Aorta (tissue), 5 donors: ENCODE measurements at places on chromosomes 1 and 21. TPM values are rescaled to one million over a fixed set of nuclear protein-coding genes. Genes with fewer than 3 reads are reported as not detected.
A peak's percentile ranks its signal among the peaks of the same experiment; 100 is the strongest.

The INAVA gene
- total RNA-seq: 0.45 TPM

The PLA2G5 gene
- total RNA-seq: 6.8 TPM

GRCh38 chr1:161199506-161200139 lies 769 bp upstream of the ADAMTS4 start:
- DNase-seq: peak; percentile 76

The PLA2G2F gene
- not detected for total RNA-seq

DNA sequence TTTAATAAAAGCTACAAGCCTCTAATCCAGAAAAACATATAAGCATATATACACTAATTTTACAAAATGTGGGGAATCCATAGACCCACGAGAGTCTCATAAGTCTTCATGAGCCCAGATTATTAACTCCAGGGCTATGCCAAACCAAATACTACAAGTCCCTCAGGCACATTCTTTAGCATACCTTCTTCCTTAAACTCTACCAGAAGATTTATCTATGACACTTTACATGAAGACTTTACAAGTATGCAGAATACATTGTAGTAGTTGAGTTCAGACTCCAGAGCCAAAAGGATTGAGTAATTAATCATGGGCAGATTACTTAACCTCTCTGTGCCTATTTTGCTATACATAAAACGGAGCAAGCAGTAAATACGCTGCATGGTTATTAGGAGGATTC lies 793.7 kb upstream of the ADGRL2 start:
- DNase-seq: no peak

GRCh38 chr1:9300573-9300972 lies 7.9 kb downstream of the SPSB1 start:
- DNase-seq: no peak

- DNase-seq: no peak
These were observed 24.0 kb upstream of the CDC7 start for GRCh38 chr1:91476533-91477217.

DNA sequence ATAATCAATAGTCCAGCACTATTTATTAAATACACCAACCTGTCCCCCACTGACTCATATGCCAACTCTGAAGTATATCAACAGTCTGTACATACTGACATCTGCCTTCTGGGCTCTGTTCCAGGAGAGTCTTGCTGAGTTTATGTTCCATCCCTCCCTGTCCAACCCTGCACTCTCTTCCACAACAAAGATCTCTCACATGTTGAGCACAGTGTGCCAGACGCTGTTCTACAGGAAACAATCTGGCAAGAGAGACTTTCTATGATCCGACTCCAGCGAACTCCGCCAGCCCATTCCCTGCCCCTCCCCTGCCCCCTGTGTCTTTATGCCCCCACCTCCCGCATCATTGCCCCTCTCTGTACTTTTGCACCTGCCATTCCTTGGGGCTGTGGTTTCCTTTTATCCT lies 3.4 kb downstream of the LACTBL1 start:
- no peak for DNase-seq

The PCNX2 gene
- 14.7 TPM for total RNA-seq

GRCh38 chr1:78483903-78484302 lies 6.9 kb upstream of the PTGFR start:
- DNase-seq: no peak

GRCh38 chr1:37948841-37949240 lies 2.0 kb upstream of the INPP5B start:
- peak; percentile 63 for DNase-seq

GRCh38 chr1:213014642-213015041 lies 1.0 kb downstream of the ANGEL2 start:
- DNase-seq: no peak

- DNase-seq: peak; percentile 71
These were observed 3.9 kb upstream of the CD58 start for GRCh38 chr1:116574581-116575291.

The PATJ gene
- total RNA-seq: 36.1 TPM
